ENCODE measurements at places on chromosomes 5 and 9. TPM values are rescaled to one million over a fixed set of nuclear protein-coding genes. Genes with fewer than 3 reads are reported as not detected.

- peak; percentile 91 for DNase-seq
Measured at GRCh38 chr9:124202447-124202971, 55.2 kb upstream of the NEK6 start.

GRCh38 chr9:130805510-130806326, 29.3 kb upstream of the ABL1 start:
- no peak for DNase-seq

DNA sequence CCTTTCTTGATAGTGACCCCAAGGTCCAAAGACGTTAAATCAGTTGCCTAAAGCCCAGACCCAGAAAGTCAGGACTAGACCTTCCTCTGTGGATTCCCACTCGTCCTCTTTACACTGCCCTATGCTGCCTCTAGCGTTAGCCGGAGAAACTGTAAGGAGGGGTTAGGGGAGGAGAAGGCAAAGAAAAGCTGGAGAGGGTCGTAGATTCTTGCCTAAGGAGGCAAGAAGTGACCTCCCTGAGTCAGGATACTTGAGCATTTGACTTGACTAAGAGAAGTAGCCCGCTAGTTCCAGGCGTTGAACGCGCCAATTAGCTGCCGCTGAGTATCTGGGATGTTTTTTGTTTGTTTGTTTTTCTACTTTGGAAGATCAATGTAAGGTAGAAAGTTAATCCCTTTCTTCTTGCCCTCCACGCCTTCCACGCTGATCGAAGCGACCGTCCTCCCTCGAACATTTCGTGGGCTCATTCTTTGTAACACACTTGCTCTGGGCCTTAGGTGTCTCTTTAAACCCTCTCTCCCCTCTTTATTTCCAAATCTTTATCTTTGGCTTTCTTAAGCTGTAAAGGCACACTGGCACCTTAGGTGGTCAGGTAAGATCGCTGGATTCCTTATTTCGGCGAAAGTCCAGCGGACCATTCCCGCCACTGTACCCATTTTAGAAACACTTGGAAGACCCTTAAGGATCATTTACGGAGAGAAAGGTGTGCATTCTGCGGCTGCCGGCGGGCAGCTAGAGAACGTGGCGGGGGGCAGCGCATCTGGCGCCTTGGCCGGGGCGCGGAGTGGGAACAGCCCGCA, 5.1 kb upstream of the RGMB start:
- peak; percentile 81 for DNase-seq

GRCh38 chr9:114820776-114821501, 15.1 kb upstream of the TNFSF15 start:
- no peak for DNase-seq

FUT7 gene
- total RNA-seq, result 0.09 TPM
